ENCODE measurements at places on chromosomes 4 and X.
A peak's percentile ranks its signal among the peaks of the same experiment; 100 is the strongest.

- no peak for DNase-seq
Measured at GRCh38 chrX:21946925-21947641, 6.6 kb downstream of the SMS start.

GRCh38 chrX:80423744-80424143 lies 3.5 kb downstream of the TENT5D start:
- no peak for DNase-seq

GRCh38 chr4:184392748-184393559 lies 81.4 kb downstream of the IRF2 start:
- no peak for DNase-seq

DNA sequence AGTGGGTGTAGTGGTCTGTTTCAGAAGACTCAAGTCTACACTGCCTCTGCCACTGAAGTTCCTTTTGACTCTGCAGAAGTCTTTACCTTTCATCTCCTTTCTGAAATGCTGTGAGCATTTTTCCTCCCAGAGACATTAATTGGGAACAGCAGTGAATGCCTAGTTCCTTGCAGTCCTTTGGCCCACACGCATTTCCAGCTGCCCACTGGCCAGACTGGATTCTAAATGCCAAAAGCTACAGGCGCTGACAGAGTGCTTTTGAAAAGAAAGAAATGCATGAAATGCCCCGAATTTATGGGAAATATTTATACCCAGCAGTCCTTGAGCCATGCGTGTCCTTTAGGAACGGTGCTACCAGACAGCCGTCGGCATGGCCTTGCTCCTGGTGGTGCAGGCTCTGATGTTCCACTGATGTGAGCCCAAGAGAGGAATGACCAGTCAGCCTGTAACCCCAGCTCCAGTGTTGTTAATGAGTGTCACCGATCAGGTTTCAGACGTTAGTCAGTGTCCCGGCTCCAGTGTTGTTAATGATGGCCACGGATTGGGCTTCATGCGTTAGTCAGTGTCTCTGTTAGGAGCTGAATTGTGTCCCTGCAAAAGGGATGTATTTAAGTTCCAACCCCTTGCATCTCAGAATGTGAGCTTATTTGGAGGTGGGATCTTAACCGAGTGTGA lies 132.6 kb downstream of the TBL1X start:
- DNase-seq, result no peak

- peak; percentile 90 for DNase-seq
Measured at GRCh38 chr4:1727117-1728031, 6.1 kb downstream of the TACC3 start.

DNA sequence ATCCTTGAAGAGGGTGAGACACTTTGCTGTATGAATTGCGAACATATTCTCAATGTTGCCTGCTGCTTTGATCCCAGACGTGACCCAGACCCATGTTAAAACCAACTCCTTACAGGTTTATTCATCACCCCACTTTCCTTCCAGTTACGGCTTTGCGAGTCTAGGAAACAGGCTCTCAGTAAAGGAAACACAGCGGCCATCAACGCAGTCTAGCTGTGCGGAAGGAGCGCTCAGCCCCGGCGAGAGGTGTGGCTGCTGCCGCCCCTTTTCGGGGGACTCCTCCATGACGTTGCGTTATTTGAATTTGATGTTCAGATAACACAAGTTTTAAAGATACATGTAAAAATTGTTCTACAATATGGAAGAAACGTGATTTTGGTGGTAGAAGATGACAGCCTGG lies 206.4 kb upstream of the FAT1 start:
- no peak for DNase-seq

GRCh38 chrX:116198810-116199209 lies 28.3 kb downstream of the AGTR2 start:
- no peak for DNase-seq

DNA sequence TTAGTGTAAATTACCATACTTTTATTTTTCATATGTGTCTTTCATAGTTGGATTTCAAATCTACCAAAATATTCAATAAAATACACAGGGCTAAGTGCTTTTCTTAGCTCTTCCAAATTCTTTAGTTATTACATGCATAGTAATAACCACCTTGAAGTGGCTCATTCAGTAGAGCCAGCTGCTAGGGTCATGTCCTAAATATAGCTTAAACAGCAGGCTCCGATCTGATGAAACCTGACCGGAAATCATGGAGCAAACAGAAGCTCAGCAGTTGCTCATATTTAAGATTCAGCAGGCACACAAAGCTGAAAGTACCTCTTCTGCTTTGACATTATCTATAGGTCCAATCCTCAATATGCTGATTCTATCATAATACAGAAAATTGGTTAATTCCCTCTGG lies 1470.4 kb downstream of the ADGRL3 start:
- DNase-seq, result no peak

DNA sequence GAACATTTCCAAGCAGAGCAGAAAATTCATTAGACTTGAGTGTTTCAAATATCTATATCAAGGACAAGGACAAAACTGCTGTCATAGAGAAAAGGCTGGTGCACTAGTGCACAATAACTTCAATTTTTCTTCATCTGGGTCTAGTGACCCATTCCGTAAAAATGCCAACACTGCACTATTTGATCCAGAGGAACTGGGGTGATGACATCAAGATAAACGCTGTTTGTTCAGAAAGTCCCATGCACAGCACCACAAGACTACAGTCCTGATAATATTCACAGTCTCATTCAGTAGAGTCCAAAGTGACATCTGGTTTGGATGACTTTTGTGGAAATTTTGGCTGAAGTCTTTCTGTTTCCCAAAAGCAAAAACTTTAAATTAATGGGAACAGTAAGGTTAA lies 303.5 kb upstream of the GALNT7 start:
- no peak for DNase-seq

DNA sequence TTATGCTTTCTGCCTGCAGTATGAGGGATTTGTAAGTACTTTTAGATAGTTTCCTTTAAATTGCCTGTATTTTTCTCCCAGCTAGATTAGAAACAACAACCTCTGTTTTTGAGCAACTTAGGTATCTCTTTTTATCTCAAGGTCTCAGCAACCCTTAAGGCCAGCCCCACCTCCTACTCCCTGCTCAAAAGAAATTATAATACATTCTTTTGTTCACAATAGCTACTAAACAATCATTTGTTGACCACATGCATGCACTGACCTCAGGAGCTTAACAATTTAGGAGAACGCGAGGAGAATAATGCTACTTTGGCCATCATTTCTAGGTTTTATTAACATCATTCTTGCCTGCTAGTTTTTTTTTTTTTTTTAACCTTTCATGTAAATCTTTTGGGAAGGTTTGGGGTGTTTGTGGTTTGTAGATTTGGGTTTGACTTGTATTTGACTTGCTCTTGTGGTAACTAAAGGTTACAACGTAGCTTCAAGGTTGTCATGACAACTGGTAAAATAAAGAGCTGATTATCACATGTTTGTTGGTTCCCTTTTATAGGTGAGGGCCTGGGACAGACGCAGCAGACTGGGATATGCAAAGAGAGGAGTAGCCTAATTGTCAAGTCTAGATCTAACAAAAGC lies 145.4 kb upstream of the PLAC1 start:
- DNase-seq, result no peak

GRCh38 chr4:56255820-56256219 lies 131.5 kb downstream of the AASDH start:
- DNase-seq, result no peak

- no peak for DNase-seq
Measured at GRCh38 chr4:61517144-61517543, 317.0 kb downstream of the ADGRL3 start.

- DNase-seq, result no peak
Measured at GRCh38 chr4:89284828-89285227, 22.8 kb downstream of the GPRIN3 start.

GRCh38 chr4:88661739-88662138 lies 35.9 kb downstream of the NAP1L5 start:
- no peak for DNase-seq

- no peak for DNase-seq
Measured at GRCh38 chrX:54291758-54292157, 66.1 kb downstream of the WNK3 start.

- DNase-seq, result no peak
Measured at GRCh38 chrX:151912221-151912620, 468 bp upstream of the MAGEA4 start.

All from bone marrow (tissue), 2 donors.